Left ventricle myocardium superior (tissue), 1 donor: ENCODE measurements at places on chromosomes 5 and 9. TPM values are rescaled to one million over a fixed set of nuclear protein-coding genes. Genes with fewer than 3 reads are reported as not detected.

GRCh38 chr9:20518737-20519136 is 103.6 kb downstream of the MLLT3 start:
- DNase-seq, result no peak

GRCh38 chr5:180825768-180826525 is 23.3 kb upstream of the MGAT1 start:
- DNase-seq, result no peak

- no peak for DNase-seq
Observed at GRCh38 chr9:124278054-124278540, 20.3 kb downstream of the NEK6 start.

- DNase-seq, result peak; percentile 66
Observed at GRCh38 chr5:77957-78804, 13.8 kb upstream of the PLEKHG4B start.

GRCh38 chr5:33166522-33166921 is 274.2 kb upstream of the TARS1 start:
- DNase-seq, result peak; percentile 33

Gene TLX3
- not detected for total RNA-seq

Gene HNRNPK
- 289 TPM for total RNA-seq

Gene RXRA
- total RNA-seq, result 90.8 TPM

DNA sequence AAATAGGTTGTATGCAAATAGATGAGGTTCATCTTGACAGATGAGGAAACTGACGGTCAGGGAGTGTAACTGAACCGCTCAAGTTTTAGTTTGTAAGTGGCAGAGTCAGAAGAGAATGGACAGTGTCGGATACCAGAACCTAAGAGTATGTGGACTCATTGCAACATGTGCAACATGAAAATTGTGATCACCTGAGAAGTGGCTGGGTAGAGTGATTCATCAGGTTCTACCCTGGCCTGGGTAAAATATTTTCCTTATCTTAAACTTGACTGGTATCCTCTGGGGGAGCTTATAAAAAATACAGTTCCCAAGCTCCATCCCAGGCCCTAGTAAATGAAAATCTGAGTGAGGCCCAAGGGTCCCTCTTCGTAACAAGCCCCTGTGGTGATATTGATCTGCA is 35.2 kb upstream of the MIER3 start:
- DNase-seq, result no peak

GRCh38 chr9:98101868-98102273 is 17.2 kb downstream of the TRIM14 start:
- no peak for DNase-seq

Gene CORO2A
- 0.35 TPM for total RNA-seq

GRCh38 chr9:120161776-120162175 is 418.2 kb downstream of the CDK5RAP2 start:
- no peak for DNase-seq

Gene N4BP3
- 2.7 TPM for total RNA-seq

Gene FSD1L
- total RNA-seq, result 4.8 TPM

Gene KIF2A
- total RNA-seq, result 9.3 TPM

Gene PCDHB2
- 2.2 TPM for total RNA-seq

- no peak for DNase-seq
Observed at GRCh38 chr9:138112090-138112748, 234.6 kb downstream of the CACNA1B start.

DNA sequence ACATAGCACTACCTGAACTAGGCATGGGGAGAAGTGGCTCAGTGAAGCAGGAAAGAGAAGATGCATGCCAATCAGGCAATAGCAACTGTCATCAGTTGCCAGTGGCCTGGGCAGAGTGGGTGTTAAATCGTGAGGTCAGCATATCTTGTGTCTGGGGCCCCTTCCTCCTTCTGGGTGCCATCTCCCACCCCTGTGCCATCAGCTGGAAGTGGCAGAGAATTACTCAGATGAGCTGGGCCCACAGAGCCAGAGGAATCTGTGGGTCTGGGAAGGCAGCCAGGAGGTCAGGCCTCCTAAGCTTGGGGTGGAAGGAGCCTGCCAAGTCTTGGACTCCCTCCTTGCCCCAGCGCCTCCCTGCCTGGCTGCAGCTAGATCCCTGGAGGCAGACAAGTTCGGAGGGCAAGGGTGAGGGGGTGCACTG is 66.5 kb downstream of the GALNT12 start:
- peak; percentile 83 for DNase-seq

Gene KCNV2
- not detected for total RNA-seq

DNA sequence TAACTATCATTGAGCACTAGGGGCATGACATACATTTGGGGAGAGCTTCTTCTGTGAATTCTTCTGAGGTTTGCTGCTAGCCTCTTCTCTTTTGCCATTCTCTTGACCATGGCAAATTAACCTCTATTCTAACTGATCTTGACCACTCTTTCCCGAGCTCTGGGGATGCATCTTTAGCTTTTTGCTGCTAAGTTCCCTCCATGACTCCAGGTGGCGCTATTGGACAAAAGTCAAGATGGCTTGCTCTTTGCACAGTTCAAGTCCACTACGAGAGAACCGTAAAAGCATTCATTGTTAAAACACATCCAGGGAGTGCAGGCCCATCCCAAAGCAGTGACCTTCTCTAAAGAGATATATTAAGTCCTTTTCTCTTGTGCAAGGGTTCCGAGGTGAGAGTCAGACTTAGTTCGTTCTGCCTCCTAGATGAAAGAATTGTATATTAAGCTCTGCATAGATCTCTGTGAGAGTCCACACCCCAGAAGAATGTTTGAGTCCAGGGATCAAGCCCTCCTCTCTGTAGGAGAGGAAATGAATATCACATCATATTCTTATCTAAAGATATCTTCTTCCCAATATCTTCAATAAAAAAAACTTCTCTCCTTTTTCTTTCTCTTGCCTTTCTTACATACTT is 1152.9 kb upstream of the CDH6 start:
- no peak for DNase-seq

- DNase-seq, result no peak
Observed at GRCh38 chr5:129361441-129362025, 98.6 kb upstream of the ADAMTS19 start.

Gene OR1L6
- not detected for total RNA-seq

Gene NIM1K
- 0.20 TPM for total RNA-seq

GRCh38 chr5:120473332-120473731 is 9.2 kb downstream of the PRR16 start:
- no peak for DNase-seq

Gene BTF3
- 386 TPM for total RNA-seq

Gene NMUR2
- total RNA-seq, result 0.20 TPM

DNA sequence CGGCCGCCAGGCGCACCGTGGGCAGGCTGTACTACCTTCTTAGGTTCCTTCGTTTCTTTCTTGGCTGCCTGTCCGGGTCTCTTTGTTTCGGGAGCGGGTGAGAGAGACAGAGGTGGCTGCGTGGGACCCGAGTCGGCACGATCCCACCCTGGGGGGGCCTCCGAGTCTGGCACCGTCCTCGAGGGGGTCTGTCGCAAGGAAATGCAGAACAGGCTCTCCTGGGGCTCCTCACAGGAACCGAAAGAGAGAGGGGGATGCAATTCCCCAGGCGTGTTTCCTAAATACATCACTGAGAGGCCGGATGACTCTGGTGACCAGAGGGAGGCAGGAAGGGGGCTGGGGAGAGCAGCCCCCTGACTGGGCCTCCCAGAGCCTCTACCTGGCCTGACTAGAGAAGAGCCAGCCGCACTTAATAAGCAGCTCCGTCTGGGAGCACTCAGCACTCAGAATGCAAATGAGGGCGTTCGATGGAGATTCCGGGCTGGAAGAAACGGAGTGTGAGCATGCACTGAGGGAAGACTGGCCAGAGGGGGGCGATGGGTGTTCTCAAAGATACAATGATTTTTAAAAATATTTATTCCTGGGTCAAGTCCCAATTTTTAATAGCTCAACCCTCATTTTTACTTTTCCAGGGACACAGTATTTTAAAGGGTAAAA is 11.7 kb upstream of the INPP5E start:
- no peak for DNase-seq
